Kasumi-1 (cell line): ENCODE measurements at places on chromosomes 7 and 10.

DNA sequence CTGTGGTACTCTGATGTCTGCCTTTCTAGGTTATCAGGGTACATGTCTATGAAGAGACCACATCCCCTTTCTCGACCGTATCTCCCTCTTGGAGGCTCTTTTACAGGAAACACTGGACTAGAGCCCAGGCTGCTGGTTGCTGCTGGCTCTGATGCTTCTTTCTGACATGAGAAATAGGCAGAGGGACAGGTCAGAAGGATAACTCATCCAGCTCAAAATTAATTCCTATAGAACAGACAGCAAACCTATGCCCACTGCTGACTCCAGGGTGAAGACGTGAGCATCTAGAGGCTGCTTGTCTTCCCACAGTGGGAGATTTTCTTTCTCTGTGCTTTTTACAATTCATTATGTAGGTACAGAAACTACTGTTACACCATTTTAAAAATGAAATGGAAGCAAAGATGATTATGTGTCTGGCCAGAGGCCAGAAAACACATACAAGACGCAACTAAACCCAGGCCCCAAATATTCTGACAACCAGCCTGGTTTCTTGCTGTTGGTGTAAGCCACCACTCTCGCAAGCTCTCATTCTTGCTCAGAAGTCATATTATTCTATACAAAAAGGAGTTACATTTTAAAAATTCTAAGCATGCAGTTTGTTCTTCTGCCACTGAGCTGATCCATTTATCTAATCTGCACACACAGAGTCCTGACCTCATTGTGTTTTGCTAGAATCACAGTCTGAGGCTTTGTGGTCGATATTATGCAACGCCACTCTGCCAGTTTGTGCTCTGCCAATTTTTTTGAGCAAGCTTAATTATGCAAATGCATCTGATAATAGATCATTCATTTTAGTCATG is 424.3 kb downstream of the KIF20B start:
- DNase-seq: peak; percentile 82

DNA sequence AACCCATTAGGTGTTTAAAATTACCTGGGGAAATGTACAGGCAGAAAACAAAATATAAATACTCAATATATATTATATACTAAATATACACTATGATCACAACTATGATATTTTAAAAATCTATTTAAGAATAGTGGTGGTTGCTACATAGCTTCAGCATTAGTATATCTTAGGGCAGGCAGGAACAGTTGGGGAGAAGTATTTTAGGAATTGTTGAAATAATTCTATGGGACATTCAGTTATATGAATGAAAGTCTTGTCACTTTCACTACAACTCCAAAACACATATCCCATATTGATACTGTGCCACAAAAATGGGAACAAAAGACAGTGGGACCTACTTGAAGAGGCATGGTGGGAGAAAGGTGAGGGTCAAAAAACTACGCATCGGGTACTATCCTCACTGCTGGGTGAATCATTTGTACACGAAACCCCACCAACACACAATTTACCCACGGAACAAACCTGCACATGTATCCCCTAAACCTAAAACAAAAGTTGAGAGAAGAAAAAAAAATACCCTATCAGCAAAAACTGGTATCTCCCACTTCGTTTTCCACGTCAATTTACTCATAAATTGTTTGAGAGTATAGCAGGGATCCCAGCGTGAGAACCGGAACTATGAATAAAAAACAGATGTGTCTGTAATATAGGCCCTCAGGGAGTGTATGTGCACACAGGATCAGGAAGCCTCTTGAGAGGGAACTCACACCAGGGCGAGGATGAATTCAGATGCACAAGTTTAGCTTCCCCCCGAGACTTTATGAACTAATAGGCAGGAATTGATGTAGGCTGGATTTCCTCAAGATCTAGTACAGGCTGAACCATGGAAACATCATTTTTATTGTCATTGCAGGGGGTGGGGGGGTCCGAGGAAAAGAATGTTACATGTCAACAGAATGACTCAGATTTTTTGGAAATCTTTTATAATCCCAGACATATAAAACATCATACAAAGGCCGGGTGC is 16.2 kb downstream of the SLC16A12 start:
- DNase-seq: no peak

DNA sequence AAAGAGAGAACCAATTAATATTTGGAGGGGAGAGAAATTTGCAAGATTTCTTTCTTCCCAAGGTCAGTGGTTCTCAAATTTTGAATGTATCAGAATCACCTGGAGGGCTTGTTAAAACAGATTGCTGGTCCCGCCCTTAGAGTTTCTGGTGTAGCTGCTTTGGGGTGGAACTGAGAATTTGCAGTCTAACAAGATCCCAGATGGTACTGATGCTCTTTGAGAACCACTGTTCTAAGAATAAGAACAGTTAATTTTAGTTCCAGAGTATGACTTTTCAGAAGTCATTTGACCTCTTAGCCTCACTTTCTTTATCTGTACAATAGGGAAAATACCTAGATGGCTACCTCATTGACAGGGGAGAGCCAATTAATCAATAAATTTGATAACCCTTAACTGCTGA is 161.6 kb downstream of the PRKG1 start:
- DNase-seq: no peak

DNA sequence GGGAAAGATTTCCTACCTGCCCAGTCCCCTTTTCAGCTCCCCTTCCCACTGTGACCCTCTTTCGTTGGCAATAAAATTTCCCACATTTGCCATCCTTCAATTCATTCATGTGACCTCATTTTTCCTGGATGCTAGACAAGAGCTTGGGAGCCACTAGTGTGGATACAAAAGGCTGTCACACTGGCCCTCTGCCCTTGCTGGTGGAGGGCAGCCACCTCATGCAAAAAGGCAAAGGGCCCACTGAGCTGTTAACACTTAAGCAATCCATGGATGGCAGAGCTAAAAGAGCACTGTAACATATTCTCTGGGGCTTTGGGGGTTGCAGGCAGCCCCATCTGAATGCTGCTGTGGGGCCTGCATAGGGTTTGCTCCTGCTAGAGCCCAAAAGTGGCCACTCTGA is 315.1 kb downstream of the NEBL start:
- DNase-seq: no peak

- no peak for DNase-seq
Observed at GRCh38 chr10:3295582-3296151, 123.1 kb upstream of the PITRM1 start.

DNA sequence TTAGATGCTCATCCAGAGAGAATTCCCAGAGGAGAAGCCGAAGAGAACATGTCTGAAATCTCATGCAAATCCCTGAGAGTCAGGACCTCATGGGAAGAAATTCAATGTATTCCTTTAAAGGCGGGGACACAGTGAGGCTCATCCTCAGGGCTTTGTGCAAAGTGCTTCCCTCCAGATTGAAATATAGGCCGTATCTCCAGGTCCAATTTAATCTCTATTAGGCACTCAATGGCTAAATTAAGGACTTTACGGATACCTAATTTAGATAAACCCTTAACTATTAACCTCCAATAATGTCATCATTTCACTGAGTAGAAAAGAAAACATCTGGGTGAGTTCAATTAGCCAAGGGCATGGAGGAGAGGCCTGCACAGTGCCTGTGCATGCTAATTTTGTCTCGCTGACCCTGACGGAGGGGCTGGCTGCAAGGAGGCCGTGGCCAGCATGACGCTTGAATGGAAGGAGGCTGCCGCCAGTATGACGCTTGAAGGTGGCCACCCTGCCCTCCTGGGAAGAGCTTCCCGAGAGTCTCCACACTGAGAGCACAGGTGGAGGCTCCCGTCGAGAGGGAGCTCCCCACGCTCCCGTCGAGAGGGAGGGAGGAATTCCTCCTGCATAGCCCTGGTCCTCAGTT is 287.6 kb downstream of the ADARB2 start:
- DNase-seq: no peak

DNA sequence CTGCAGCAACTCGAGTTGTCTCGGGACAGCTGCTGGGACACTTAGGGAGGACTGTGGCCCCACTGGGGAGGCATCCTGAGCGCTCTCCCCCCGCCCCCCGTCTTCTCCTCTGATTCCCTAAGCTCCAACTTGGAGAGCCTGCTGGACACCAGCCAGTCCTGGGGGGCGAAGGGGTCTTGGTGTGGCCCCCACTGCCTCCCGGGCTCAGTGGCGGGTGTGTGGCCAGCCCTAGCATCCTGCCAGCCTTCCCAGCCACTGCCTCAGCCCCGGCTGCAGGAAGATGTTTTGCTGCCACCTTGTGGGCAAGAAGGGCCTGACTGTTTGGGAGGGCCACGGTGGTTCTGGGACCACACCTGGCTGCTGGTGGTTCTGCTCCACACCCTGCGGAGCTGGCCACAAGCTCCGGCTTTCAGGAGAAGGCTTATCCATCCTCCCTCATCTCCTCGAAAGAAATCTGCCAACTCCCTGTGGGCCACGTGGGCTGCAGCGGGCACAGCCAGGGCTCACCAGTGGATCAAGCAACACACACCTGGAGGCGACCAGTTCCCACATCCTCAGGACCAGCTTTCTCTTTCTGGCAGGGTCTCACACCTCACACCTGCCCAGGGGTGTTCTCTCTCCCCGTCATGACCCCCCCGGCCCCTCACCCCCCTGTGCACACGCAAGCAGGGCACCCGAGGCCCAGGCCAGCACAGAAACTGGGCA is 24.8 kb downstream of the AGAP3 start:
- DNase-seq: peak; percentile 49

GRCh38 chr10:35487336-35488034 is 117.7 kb upstream of the GJD4 start:
- peak; percentile 21 for DNase-seq

- no peak for DNase-seq
Observed at GRCh38 chr7:26065652-26066051, 86.3 kb upstream of the NFE2L3 start.

DNA sequence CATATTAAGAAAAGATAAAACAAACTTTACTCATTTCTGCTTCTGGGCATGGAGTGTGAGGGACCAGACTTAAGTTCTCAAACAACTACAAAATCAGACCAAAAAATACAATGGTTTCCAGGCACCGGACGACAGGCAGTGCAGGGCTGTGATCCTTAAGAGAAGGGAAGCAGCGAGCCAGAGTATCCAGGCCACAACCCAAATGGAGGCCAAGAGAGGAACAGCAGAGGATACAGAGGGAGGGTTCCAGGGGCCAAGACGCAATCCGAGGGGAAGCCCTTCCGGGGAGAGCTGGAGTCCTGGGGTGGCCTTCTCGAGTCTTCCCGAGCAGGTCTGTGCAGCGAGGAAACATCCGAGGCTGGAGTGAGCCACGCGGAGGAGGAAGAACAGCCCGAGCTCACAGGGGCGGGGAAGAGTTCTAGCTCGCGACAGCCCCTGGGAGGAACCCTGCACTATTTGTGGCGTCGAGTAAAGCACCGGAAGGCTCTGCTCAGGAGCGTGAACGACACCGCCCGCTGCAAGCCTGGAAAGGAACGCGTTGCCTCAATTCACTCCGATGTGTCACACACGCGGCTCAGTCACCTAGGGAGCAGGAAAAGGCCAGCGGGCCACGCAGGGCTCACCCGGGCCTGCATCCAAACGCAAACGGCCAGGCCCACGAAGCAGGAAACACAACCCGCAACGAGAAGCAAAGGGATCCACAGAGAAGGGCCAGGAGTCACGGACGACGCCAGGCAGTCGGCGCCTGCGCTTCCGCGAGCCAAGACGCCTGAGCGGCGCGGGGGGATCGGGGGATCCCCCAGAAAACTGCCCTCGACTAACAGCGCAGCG is 933 bp upstream of the RNF32 start:
- DNase-seq: no peak

DNA sequence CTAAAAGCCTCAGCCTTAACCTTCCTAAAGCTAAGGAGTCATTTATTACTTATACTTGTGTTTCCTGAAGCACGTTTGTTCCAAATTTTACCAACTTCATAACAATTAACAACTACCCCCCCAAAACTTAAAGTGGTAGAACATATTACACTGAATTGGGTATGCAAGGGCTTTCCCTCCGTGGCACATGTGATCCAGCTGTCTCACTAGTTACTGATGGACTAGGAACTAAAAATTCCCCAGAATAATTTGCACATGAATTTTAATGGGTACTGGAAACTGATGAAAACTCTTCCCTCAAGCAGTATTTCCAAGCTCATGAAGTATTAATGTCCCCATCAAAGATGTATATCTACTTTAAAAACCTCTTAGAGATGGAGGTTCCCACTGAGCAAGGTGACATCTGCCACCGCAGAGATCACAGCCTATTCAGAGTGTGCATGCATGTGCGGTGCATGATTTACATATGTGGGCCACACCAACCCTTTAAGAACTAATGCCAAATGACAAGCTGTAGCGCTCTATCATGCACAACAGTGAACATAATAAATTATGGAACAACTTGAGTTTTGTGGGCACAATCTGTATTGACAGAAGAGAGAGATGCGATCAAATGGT is 139.9 kb upstream of the ADCY1 start:
- DNase-seq: no peak

DNA sequence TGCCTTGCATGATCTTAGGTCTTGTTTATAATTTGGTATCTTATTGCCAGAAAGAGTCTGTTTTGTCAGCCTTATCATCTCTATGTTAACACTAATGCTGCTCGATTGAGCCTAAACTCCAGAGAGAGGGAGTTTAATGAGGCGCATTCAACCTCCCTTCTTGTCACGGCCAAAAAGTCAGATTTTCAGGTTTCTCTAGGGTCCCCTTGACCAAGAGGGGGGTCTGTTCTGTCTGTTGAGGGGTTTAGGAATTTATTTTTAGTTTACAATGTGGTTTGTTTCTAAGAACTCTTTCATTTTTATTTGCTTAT is 285.7 kb upstream of the VWC2 start:
- no peak for DNase-seq

DNA sequence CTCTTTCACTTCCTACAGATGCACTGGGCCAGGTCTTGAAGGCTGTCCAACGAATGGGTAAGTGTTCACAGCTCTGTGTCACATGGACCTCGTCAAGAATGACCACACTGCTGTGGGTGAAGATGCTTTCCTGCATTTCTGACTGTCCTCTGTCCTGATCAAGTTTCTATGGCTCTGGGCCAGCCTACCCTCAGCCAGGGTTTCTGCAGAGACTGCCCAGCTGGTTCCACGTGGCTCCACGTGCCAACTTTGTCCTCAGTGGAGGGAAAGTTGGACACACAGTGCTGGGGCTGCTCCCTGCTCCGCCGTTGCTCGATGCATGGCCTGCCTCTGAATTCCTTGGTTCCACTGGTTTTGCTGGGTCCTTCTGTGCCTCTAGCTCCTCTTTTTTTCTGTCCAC is 152.3 kb downstream of the EGFR start:
- DNase-seq: no peak

GRCh38 chr7:157816086-157816485 is 479.3 kb downstream of the DNAJB6 start:
- no peak for DNase-seq

DNA sequence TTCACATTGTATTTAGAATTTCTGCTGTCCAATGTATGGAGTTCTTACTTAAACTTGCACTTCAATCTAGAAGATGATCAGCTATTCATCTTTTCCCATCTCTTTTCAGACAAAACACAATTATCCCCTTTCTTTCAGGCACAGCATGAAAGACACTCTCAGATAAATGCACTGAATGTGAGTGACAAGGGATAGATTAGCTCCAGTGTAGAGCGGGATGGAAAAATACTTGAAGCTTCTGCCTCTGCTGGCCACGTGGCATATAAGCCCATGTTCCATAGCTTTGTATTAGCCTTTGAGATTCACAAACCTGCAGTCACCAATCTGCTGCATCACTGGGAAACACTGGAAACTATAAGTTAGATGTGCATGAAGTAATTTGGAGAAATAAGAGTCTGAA is 162.2 kb upstream of the FAM3C start:
- DNase-seq: no peak
